ENCODE measurements at places on chromosomes 2 and 18. TPM values are rescaled to one million over a fixed set of nuclear protein-coding genes. Genes with fewer than 3 reads are reported as not detected.

RAD51AP2 gene
- polyA plus RNA-seq = not detected

INPP5D gene
- 3.7 TPM for polyA plus RNA-seq

CDH19 gene
- 0.68 TPM for polyA plus RNA-seq

ST6GAL2 gene
- 4.3 TPM for polyA plus RNA-seq

MCEE gene
- 7.3 TPM for polyA plus RNA-seq

TIA1 gene
- 30.5 TPM for polyA plus RNA-seq

RSAD2 gene
- polyA plus RNA-seq = 2.4 TPM

EHD3 gene
- polyA plus RNA-seq = 14.9 TPM

ANTXR1 gene
- polyA plus RNA-seq = 27.7 TPM

SLC16A14 gene
- polyA plus RNA-seq = 2.2 TPM

PHOSPHO2 gene
- 2.9 TPM for polyA plus RNA-seq

LYG2 gene
- polyA plus RNA-seq = not detected

NDUFB3 gene
- polyA plus RNA-seq = 51.3 TPM

MYCN gene
- 12.0 TPM for polyA plus RNA-seq

CABLES1 gene
- 21.5 TPM for polyA plus RNA-seq

OSR1 gene
- 0.44 TPM for polyA plus RNA-seq

RGPD8 gene
- 1.0 TPM for polyA plus RNA-seq

CRYBA2 gene
- 9.1 TPM for polyA plus RNA-seq

IL36RN gene
- polyA plus RNA-seq = not detected

TEX261 gene
- 66.5 TPM for polyA plus RNA-seq

SRD5A2 gene
- not detected for polyA plus RNA-seq

RESP18 gene
- not detected for polyA plus RNA-seq
